Activated CD4-positive, alpha-beta T cell treated with anti-CD3 and anti-CD28 coated beads, Interleukin-2, amount 50 U/mL, for 24 hours (primary cell): ENCODE measurements at places on chromosomes 4 and X.

DNA sequence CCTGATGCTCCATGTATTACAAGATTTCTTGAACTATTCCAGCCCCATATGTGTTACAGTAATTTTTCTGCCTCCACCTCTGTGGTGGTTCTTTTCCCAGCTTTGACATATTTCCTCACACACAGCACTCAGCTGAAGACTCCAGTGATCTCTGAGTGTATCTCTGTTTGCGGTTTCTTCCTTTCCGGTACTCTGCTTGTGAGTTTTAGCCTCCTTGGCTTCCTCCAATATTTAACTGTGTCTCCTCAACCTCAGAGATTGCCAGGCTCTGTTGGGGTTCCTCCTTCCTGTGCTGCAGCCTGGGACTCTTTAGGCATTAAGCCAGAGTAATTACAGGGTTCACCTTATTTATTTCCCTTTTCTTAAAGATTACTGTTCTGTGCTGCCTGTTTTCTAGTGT, 73.2 kb downstream of the NFKB1 start:
- no peak for DNase-seq

DNA sequence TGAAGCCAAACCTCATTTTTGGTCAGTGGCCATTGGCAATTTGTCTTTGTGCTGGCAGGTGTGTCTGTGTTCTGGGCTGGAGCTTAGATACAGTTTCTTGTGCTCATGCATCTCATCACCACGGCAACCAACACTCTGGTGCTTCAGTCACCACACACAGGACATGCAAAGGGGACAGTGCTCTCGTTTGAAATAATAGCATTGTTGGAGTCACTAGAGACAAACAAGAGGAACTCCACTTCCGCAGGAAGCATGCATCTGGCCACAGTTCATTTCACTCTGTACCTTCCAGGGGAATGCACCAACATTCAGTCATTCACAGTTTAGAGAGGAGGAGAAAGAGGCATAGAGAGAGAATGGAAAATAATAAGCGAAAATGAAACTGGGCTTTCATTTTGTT, 267.4 kb downstream of the ANK2 start:
- DNase-seq: no peak

- DNase-seq: no peak
These were observed 1774.8 kb downstream of the ARAP2 start for GRCh38 chr4:34469516-34469915.

GRCh38 chrX:149473966-149474365, 31.1 kb downstream of the IDS start:
- no peak for DNase-seq

DNA sequence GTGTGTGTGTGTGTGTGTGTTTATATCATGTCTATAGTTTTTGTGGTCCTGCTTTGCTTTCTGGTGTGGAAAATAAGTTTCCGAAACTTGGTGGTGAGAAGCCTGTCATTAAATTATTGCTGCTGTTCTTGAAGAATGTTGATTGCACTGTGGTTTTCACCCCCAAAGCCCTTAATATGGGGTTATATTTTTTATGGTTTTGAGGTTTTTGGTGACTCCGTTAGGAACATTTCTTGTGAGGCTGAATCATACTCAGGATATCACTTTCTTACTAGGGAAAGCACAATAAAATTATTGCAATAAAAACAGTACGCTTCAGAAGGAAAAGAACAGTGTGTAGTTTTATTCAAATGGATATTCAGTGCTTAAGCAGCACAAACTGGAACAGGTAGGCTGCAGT, 539.1 kb upstream of the MAGEB18 start:
- DNase-seq: no peak

DNA sequence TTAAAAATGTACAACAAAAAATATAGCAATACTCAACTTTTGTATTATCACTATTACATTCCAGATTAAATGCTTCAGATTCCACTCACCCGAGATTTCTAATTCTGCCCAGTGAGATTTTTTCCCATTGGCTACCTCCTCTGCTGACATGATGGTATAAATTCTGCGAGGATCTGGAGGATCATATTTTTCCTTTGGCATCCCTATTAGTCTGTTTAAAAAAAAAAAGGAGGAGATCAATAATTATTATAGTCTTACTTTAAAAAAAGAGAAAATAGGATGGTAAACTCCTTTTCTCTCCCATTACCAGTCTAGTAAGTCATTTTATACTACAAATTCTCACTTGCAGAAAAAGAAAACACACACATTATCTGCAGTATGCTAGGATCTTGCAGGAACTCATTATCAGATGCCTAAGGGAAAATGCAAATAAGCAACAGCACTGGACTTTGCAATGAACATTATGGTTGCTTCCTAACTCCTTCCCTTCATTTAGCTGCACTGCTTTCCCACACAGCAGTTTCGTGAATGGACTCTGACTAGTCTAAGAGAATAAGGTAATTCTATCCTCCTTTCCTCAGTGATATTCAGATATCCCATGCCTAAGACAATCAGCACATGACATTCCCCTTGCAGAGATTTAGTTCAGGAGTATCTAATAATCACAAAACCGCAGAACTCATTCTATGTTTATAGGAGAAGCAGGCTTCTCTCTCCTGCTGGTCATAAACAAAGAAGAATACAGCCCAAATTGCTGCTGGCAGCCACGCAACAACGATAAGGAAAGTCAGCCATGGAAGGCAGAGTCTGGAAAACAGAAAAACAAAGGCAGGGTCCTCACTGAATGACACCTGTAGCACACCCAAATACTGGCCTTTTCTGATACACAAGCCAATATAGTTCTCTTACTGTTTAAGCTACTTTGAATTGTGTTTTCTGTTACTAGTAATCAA, 42.7 kb downstream of the CNOT6L start:
- no peak for DNase-seq

DNA sequence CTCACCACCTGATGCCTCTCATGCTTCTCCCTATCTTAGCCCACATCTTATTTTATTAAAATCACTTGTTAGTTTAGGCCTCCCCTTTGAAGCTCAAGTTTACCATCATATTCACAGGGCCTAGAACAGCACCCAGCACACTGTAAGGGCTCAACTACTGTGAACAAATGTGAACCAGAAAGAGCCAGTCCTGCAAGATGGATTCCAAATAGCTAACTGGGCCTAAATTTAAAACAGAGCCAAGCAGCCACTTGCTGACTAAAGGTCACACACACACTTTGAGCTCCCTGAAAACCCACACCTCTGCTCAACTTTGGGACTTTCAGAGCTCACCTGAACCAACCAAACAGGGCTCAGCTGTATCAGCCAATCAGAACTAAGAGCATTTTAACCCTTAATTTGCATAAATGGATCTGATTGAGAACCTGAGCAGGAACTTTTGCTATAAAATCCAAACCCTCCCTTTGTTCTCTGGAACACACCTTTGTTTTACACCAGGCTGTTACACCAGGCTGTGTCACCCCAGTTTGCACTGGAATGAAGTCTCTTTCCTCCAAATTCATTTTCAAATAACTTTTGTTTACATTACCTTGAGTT, 62.1 kb upstream of the EXOC1L start:
- no peak for DNase-seq

DNA sequence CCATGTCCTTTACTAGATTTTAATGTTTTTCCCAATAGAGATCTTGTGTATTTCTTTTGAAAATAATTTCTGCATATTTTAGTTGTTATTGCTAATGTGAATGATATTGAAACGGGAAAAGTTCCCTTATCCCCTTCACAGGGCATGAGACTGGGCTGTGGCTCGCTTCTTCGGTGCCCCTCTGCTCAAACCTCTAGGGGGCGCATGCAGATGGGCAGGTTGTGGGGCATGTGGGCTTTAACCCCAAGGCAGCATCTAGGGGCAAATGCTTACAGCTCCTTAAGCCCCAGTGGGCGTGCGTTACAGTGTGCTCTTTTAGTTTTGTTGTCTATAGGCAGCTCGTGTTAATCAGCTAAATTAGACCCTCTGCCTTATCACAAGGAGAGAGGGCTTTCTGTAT, 194.7 kb downstream of the OPHN1 start:
- no peak for DNase-seq

GRCh38 chrX:110414273-110414672, 55.6 kb downstream of the RTL9 start:
- no peak for DNase-seq

GRCh38 chrX:103396186-103396585, 19.8 kb downstream of the BEX3 start:
- DNase-seq: no peak
